EH (cell line): ENCODE measurements at places on chromosomes 5 and 9.

GRCh38 chr5:79181419-79182022 lies 54.4 kb upstream of the JMY start:
- DNase-seq = peak; percentile 27

DNA sequence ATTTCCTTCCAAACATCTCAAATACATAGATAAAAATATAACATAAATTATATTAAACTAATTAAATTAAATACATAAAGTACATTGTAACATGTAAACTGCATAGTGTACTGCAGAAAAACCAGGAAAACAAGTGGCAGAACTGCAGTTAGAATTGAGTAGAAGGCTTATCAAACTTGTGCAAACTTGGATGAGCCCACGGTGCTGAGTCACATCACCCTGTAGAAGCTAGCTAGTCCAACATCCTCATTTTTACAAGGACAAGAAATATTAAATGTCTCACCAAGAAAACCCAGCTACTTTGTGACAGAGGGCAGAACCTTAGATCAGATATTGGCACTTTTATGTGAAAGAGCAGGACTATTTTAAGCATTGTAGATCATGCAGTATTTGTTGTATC lies 807.9 kb upstream of the NUDT12 start:
- DNase-seq = no peak

DNA sequence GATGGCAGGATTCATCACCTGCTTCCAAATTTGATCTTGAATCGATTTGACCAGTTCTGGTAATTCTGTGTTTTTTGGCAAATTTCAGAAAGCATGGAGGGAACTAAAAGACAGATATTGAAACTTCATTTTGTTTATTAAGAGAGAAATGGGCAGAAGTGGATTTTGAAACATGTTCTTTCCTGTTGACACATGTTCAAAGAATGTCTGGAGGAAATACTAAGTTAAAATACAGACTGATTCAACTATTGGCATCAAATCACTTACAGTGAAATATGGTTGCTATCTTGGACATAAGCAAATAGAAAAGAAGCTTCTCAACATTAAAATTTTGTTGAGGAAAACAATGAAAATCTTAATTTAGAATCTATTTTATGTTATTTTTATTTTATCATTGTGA lies 19.3 kb upstream of the GZMK start:
- peak; percentile 69 for DNase-seq

- no peak for DNase-seq
These were observed 16.9 kb upstream of the CTNNA1 start for GRCh38 chr5:138736293-138736692.

- no peak for DNase-seq
These were observed 12.8 kb downstream of the FGFR4 start for GRCh38 chr5:177099422-177100093.

DNA sequence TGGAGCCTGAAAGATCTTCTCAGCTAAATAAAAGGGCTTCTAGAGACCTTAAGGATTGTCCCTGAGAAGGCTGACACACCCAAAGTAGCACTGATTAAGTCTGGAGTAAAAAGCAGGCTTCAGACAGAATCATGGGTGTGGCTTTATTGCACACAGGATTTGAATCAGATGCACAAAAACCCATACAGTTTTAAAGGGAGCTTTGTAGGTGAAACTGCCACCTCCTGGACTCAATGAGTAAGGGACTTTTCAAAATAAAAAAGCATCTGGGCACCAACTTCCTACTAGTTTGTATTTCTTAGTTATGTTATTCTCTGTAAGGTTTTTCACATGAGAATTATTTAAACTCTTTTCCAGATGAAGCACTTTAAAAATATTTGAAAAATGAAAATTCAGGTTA lies 129.4 kb downstream of the EDIL3 start:
- DNase-seq = peak; percentile 54

DNA sequence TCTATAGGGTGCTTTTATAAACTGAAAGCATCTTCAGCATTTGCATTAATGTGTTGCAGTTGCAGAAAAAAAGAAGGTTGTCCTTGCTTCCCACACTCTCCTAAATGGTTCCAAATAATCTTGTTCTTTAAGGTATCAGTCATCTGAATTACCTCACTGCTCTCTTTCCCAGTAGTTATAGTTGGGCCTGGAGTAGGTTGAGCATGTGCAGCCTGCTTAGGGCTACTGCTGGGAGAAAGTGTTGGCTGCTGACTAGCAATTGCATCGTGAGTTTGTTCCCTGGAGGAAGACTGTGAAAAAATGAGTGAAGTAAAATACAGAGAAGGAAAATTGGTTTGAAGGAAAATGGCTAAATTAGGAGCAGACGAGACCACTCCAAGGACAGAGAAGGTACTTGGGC lies 74.5 kb downstream of the PRR16 start:
- peak; percentile 63 for DNase-seq

- no peak for DNase-seq
These were observed 1.6 kb downstream of the ANKS6 start for GRCh38 chr9:98794802-98795201.

DNA sequence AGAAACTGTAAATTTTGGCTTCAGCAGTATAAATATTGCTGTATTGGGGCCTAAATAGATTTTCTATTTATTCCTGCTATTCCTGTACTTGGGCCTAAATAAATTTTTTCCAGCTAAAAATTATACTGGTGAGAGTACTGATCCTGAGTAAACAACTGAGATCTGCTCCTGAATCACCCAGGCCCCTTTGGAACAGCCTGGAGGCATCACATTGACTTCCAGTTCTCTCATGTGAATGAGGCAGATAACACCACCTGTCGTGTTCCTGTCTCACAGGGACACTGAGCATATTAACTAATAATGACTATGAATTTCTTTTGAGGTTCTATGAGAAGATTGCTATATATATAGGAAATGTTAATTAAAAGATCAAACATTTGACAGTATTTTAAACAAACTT lies 119.5 kb upstream of the PLCXD3 start:
- no peak for DNase-seq

GRCh38 chr9:9002826-9003583 lies 1203.4 kb upstream of the DMAC1 start:
- no peak for DNase-seq

DNA sequence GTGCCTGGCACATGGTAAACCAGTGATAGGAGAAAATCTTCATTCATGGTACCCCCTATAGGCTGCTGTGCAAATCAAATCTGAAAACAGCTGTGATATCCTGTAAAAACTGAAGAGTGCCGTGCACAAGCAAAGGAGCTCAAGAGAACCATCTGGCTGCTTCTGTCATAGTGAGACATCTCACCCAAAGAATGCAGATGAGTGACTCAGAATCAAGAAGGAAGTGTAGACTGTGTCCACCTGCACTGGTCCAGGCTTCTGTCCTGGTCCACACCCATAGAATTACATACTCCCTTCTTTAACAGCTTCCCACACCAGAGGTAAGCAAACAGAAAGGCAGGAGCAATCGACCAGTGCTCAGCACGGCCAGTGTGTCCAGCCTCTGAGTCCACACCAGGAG lies 195.9 kb downstream of the ASTN2 start:
- DNase-seq = no peak

DNA sequence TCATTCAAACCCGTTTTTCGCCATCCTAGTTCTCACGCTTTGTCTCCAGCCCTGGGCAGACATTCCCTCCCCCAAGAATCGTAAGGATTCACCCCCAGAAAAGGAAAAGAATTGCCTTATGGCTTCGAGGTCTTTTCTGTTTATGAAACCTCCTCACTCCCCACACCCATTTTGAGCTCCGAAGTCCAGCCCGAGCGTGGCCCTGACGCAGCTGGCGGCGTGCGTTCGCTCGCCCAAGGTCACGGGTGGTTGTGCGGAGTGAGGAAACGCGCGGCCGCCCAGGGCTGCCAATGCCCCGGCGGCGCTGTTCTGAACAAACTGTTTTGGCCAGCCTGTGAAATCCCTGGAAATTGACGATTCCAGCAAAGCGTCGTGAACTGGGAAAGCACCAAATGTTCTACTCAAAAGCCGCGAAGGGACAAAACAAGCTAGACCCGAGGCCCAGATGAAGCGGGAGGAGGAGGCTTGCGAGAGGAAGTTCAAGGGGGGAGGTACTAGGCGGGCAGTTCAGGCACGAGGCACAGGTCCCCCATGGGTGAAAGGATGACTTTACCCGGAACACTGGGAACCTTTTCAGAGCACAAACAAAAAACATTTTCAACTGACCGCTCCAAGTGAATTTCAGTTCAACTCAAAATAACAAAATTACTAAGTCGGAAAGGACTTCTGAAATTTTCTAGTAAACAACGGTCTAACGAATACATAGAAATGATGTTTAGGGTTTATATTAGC lies 683 bp upstream of the ZFAND5 start:
- no peak for DNase-seq

DNA sequence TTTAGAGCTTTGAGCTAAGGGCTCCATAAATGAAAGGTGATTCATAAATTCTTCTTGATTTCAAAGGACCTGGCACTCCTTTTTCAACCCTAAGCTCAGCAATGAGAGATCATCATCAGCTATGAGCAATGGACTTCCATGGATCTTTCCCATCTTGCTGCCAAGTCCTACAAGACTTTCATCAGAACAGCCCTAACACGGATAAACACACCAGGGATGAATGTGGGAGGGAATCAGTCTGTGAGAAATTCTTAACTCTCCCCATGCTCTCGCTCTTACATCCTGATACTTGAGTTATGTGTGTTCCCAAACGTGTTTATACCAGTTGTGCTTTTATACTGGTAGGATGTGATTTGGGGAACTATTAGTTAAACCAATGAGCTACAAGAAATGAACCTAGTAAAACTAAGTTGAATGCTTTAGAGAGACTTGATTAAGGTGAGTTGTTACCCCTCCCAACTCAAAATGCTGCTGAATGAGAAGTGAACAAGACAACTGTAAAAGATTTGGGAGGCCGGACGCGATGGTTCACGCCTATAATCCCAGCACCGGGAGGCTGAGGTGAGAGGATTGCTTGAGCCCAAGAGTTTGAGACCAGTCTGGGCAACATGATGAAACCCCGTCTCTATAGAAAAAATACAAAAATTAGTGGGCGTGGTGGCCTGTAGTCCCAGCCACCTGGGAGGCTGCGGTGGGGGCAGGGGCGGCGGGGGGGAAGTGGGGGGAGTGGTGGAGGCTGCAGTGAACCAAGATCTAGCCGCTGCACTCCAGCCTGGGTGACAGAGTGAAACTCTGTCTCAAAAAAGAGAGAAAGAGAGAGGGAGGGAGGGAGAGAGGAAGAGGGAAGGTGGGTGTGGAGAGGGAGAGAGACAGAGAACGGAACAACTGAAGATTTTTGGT lies 5.2 kb upstream of the RPL26L1 start:
- DNase-seq = peak; percentile 99

DNA sequence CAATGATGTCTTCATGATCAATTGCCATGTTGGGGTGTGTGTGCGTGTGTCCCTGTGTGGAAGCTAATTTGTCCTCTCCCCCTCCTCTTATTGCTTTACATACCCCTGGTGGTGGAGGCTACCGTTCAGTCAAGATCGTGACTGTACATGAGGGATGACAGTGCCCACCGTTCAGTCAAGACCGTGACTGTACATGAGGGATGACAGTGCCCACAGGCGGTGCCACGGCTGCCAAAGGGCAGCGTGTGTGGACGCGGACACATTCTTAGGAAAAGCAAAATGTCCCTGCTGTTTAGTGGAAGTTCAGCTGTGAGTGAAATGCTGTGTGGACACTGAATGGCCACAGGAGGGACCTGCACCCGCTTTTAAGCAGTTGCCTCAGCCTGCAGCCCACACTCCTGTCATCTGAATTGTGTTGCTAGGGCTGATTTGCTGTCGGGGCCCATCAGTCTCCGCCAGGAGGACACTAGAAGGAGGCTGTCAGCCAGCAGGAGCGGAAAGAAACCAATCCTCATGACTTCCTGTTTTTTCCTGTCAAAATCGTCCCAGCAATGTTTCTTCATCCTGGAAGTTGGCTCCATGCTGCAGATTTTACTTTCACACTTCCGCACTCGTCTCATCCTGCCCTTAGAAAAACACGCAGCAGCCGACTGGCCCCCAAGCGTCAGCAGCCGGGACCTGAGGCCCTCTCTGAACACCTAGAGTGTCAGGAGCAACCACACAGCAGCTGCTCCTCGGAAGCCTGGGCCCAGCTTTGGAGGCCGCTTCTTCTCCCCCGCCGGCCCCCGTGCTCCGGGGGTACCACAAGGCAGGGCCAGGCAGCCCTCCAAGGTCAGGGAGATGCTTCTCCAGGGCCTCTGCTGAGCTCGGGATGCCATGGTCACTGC lies 9.1 kb downstream of the OR2V1 start:
- no peak for DNase-seq

- DNase-seq = no peak
These were observed 177.4 kb upstream of the PRLR start for GRCh38 chr5:35407697-35408096.

DNA sequence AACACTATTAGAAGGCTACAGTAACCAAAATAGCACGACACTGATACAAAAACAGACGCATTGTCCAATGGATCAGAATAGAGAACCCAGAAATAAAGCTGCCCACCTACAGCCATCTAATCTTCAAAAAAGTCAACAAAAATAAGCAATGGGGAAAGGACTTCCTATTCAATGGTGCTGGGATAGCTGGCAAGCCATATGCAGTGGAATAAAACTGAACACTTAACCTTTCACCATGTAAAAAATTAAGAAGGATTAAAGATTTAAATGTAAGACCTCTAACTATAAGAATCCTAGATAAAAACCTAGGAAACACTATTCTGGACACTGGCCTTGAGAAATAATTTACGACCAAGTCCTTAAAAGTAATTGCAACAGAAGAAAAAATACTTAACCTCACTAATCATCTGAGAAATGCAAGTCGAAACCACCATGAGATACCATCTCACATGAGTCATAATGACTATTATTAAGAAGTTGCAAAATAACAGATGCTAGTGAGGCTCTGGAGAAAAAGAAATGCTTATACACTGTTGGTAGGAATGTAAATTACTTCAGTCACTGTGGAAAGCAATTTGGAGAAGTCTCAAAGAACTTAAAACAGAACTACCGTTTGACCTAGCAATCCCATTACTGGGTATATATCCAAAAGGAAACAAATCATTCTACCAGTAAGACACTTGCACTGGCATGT lies 203.3 kb upstream of the CDH9 start:
- DNase-seq = peak; percentile 97

GRCh38 chr5:139156814-139157213 lies 41.4 kb downstream of the SIL1 start:
- no peak for DNase-seq

GRCh38 chr9:115653171-115653606 lies 500.4 kb upstream of the PAPPA start:
- DNase-seq = peak; percentile 79

DNA sequence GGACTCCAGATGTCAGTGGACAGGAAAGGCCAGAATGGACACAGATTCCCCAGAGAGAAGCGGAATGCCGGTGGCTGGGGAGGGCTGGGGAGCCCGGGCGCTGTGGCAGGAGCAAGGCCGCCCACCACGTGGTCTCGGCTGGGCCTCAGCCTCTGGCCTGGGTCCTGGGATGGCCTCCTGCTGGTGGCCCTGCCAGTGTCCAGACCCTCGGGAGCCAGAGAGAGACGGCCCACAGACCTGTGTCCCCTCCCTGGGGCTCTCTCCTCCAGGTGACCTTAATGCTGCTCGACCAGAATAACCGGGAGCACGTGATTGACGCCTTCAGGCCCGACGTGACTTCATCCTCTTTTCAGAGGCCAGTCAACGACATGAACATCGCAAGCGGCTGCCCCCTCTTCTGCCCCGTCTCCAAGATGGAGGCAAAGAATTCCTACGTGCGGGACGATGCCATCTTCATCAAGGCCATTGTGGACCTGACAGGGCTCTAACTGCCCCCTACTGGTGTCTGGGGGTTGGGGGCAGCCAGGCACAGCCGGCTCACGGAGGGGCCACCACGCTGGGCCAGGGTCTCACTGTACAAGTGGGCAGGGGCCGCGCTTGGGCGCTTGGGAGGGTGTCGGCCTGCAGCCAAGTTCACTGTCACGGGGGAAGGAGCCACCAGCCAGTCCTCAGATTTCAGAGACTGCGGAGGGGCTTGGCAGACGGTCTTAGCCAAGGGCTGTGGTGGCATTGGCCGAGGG lies 19.0 kb downstream of the FBXW5 start:
- DNase-seq = no peak
